ENCODE measurements at places on chromosomes 7 and 10.

GRCh38 chr7:8800986-8801385, 367.6 kb downstream of the NXPH1 start:
- DNase-seq: no peak

- DNase-seq: no peak
Measured at GRCh38 chr10:101331956-101332355, 22.0 kb upstream of the BTRC start.

- DNase-seq: no peak
Measured at GRCh38 chr7:123198668-123199652, 809 bp downstream of the SLC13A1 start.

DNA sequence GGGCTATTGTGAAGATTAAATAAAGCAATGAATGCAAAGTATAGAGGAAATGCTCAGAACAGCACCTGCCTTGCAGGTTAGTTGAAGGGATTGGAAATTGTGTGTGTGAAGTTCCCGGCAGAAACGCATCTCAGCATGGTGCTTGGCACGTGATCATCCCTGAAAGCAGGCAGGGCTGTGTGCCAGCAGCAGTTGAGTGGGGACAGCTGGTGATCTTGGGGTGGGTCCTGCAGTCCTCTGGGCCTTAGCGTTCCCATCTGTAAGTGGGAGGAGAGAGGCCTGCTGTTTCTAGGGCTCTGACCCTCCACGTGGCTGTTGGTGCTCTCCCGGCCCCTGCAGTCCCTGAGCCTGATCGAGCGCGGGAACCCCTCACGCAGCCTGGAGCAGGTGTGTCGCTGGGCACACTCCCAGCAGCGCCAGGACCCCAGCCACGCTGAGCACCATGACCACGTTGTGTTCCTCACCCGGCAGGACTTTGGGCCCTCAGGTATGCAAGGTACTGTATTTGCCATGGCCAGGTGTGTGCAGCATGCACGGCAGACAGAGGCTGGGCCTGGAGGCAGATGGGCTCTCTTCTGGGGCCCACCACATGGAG, 55.3 kb downstream of the TBATA start:
- DNase-seq: no peak

GRCh38 chr10:23448323-23448722, 9.4 kb downstream of the OTUD1 start:
- no peak for DNase-seq

DNA sequence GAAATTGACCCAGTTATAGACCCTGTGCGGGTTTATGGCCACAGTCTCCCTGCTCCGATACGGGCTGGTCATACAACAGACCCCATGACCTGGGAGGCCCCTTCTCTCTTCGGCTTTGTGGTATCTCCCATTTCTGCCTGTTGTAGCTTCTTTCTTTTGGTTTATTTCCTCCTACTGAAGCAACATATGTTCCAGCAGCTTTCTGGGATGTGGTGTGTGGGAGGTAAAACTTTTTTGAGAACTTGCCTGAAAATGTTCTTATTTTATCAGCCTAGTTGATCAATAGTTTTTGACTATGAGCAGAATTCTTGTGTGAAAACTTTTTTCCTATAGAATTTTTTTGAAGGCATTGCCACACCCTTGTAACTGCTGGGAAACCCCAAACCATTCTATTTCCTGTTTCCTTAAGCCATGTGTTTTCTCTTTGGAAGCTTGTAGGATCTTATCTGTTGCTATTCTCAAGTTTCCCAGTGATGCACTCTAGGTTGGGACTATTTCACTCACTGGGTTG, 80.0 kb downstream of the DAGLB start:
- no peak for DNase-seq

- no peak for DNase-seq
Measured at GRCh38 chr7:149459540-149460452, 1.1 kb downstream of the ZNF777 start.

- DNase-seq: peak; percentile 45
Measured at GRCh38 chr10:49131507-49132361, 2.1 kb downstream of the FAM170B start.

GRCh38 chr10:7410301-7410861, 453 bp downstream of the SFMBT2 start:
- DNase-seq: no peak

GRCh38 chr10:132745511-132745910, 40.4 kb downstream of the NKX6-2 start:
- DNase-seq: no peak

- no peak for DNase-seq
Measured at GRCh38 chr7:106082087-106082854, 29.8 kb downstream of the SYPL1 start.

- no peak for DNase-seq
Measured at GRCh38 chr7:50660040-50660829, 95.0 kb upstream of the DDC start.

DNA sequence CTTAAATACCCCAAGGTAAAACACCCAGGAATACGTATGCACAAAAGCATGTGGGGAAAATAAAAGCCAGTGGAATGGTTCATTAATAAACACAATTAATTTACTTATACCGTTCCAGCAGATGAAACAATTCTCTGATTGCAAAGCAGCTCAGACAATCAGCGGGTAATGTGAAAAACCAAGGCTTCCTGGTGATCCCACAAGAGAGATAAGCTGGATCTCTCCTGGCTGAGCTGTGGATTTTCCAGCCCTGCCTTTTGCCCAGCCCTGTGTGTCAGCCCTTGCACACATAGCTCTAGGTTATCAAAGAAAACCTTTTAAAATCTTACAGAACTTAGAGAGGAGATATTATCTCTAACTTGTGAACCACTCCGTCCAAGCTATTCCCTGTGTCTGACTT, 1010.7 kb upstream of the AUTS2 start:
- no peak for DNase-seq

GRCh38 chr7:55377162-55377817, 12.2 kb downstream of the LANCL2 start:
- no peak for DNase-seq

- DNase-seq: no peak
Measured at GRCh38 chr7:142327628-142328405, 70.0 kb upstream of the PRSS58 start.

DNA sequence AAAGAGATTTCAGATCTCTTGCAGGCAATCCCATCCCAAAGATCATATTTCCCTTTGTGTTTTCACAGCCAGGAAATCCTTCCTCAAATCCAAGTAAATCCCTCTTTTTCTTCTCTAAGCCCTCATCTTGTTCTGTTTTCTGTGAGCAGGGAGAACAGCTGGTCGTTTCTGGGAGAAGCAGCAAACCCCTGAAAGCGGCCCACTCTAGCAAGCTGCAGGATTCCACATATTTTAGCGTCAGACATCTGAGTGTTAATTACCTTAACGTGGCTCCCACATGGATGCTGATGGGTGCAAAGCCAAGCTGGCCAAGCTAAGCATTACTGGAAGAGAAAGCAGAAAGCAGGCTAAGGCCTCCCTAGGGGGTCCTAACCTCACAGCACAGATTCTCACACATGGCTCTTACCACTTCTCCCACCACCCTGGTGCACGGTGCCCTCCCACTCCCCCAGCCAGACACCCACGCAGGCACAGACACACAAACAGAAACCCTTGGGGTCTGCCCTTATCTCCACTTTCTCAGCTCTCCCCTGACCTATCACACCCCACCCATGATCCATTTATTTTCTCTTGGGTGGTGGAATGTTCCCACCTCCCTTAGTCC, 551.0 kb upstream of the AUTS2 start:
- no peak for DNase-seq

DNA sequence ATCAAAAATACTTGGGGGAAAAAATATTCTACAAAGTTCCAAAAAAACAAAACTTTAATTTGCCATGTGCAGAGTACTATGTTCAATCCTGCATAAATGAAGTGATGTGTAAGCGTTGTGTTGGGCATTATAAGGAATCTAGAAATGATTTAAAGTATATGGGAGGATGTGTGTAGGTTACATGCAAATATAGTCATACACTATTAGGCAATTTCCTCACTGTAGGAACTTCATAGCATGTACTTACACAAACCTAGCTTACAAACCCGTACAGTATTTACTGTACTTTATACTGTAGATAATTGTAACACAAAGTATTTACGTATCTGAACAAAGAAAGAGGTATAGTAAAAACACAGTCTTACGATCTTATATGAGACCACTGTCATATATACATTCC, 72.3 kb downstream of the NRBF2 start:
- DNase-seq: no peak

GRCh38 chr7:87959336-87959735, 25.3 kb downstream of the ADAM22 start:
- DNase-seq: no peak

DNA sequence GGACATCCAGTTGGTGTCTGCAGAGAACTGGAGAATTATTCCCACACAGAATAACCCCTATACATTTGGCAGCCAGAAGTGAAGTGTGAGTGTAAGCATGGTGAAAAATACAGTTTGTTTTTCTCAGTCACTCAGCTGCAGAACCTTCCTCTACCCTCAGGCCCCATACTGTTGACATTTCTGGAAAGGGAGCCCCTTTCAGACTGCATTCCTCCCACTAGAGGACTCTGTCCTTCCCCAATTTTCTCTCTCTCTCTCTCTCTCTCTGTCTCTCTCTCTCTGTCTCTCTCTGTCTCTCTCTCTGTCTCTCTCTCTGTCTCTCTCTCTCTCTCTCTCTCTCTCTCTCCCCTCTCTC, 86.8 kb upstream of the STEAP1B start:
- DNase-seq: no peak

GRCh38 chr7:136251826-136252225, 274.7 kb upstream of the MTPN start:
- DNase-seq: no peak

GRCh38 chr7:42198296-42198695, 38.7 kb downstream of the GLI3 start:
- no peak for DNase-seq

DNA sequence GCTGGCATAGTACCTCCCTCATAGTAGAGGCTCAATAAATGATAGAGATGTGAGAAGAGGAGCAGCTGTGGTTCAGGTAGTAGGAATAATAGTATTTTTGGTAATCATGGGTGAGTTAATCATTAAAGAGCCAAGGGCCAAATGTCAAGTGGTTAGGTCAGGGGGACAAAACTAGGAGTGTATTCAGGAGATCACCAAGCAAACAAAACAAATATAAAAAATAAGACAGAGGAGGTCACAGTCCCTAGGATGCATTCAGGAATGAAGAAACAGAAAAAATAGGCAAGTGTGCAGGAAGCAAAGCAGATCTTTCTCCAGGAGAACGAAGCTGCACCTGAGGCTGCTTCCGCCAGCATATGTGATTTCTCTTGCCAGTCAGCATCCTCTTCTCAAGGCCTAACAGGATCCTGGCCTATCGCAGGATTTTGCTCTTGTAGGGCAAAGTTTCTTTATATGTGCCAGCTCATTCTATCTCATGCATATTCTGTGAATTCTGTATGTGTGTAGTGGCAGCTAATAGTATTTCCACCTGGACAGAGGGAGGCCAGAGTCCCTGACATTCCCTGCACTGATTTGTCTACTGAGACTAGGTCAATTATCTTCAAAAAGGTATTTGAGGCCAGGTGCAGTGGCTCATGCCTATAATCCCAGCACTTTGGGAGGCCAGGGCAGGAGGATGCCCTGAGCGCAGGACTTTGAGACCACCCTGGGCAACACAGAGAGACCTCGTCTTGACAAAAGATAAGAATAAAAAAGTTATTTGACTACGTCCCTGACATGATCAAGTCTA, 82.7 kb downstream of the AKR1D1 start:
- DNase-seq: no peak

DNA sequence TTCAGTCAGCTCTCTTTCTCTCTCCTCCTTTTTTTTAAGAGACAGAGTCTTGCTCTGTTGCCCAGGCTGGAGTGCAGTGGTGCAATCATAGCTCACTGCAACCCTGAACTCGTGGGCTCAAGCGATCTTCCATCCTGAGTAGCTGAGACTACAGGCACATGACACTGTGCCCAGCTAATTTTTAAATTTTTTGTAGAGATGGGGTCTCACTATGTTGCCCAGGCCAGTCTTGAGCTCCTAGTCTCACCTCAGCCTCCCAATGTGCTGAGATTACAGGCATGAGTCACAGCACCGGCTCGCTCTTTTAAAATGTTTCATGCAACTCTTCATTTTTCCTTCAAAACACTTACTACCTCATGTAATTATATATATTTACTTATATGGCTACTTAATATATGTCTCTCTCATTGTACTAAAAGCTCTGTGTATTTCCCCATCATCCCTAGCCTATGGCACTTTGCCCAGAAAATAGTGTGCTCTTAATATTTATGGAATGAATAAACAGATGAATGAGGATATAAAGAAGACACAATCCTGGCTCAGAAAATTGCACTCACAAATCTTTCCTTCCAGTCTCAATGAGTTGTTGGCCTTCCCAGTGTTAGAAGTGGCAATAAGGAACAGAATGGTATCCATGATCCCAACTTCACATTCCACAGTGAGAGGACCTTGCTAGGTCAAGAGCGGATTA, 33.9 kb downstream of the EBLN1 start:
- no peak for DNase-seq

DNA sequence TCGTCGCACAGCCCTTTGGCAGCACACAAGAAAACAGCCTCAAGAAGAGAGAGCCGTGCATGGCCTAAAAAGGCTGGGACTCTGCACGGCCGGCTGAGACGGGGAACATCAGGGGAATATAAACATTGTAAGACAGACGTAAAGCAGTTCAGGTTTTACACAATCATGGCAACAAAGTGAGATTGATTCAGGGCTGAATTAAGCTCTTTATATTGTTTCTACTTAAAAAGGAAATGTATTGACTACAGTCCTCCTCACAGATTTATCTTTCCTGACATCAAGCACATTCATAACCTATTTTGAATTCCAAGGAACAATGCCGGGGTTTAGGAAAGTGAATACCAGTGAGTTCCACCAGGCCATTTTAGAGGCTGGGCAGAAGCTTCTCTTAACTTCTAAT, 25.2 kb downstream of the SORBS1 start:
- DNase-seq: no peak

GRCh38 chr10:31099664-31100063, 68.0 kb upstream of the ZNF438 start:
- DNase-seq: no peak

Measured in left cardiac atrium (tissue), 4 donors.